ENCODE measurements at places on chromosomes 5 and 9.

DNA sequence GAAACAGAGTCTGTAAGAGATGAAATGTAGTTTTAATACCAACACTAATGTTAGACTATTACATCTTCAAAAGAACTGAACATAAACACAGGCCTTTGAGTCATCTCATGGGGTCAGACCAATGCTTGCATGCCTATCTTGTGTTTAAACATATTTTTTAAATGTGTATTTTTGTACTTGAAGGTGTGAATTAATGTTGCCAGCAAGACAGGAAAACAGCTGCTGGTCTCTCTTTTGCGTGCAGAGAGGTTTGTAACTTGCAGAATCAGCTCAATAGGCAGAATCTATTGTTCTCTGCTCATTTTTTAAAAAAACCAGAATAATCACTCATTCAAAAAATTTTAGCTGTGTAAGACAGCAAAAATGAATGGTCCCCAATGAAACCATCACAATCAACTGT, 180.2 kb downstream of the ALDH1A1 start:
- no peak for DNase-seq

- no peak for DNase-seq
These were observed 14.4 kb downstream of the FREM1 start for GRCh38 chr9:14895806-14896205.

DNA sequence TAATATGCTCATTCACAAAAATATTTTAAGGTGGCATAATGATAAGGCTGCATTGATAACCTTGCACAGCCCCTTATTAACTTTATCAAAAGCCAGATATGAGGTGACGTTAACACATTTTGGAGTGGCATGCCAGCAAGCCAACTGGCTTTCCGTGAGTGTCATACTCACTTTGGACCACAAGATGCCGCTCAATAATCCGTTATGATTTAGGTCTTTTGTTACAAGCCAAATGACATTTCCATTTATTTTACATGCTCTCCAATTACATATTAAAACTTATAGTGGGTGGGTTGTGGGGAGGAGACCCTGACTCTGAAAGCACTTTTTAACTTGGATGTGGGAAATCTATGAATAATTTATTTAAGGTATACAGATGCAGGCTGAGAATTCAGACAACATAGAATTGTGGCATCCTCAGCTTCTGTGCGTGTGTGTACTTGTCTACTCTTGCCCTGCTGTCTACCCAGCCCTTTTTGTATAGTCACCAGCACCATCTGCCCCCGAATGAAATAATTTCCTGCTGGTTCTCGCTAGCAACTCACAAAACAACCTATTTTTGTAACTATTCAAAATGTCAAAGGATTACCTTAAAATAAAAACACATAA, 305.1 kb downstream of the PSAT1 start:
- peak; percentile 47 for DNase-seq

GRCh38 chr5:109743041-109743531, 53.4 kb downstream of the MAN2A1 start:
- DNase-seq = no peak

DNA sequence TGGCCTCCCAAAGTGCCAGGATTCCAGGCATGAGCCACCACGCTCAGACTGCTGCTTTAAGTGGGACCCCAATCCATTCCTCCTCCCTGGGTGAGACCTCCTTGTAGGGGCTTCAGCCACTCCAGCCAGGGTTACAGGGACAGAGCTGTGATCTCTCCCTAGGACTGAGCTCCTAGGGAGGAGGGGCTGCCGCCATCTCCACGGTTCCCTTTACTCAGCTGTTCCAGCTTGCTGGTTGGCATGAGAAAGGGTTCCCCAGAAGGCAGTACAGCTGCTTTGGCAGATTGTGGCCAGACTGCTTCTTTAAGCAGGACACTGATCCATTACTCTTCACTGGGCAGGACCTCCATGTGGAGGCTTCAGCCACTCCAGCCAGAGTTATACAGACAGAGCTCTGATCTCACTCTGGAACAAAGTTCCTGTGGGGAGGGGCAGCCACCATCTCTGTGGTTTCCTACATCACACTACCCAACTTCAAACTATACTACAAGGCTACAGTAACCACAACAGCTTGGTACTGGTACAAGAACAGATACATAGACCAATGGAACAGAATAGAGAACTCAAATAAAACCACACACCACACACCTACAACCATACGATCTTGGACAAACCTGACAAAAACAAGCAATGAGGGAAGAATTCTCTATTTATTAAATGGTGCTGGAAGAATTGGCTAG, 7.2 kb downstream of the INSL6 start:
- DNase-seq = no peak

- DNase-seq = no peak
These were observed 19.0 kb upstream of the GGTA1 start for GRCh38 chr9:121518634-121519033.

GRCh38 chr5:138698713-138699112, 54.5 kb upstream of the CTNNA1 start:
- no peak for DNase-seq

DNA sequence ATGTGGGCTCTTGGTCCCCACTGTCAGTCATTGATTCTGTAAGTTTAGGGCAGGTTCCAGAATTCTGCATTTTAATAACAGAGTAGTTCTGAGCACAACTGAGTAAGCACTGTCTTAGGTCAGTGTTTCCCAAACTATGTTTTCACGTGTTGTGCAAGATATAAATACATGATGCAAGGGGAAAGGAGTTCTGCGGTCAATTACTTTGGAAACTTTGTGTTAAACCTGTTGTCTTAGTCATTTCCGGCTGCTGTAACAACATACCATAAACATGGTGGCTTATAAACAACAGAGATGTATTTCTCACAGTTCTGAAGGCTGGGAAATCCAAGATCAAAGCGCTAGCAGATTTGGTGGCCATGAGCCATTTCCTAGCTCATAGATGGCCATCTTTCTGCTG, 69.8 kb downstream of the EQTN start:
- no peak for DNase-seq

DNA sequence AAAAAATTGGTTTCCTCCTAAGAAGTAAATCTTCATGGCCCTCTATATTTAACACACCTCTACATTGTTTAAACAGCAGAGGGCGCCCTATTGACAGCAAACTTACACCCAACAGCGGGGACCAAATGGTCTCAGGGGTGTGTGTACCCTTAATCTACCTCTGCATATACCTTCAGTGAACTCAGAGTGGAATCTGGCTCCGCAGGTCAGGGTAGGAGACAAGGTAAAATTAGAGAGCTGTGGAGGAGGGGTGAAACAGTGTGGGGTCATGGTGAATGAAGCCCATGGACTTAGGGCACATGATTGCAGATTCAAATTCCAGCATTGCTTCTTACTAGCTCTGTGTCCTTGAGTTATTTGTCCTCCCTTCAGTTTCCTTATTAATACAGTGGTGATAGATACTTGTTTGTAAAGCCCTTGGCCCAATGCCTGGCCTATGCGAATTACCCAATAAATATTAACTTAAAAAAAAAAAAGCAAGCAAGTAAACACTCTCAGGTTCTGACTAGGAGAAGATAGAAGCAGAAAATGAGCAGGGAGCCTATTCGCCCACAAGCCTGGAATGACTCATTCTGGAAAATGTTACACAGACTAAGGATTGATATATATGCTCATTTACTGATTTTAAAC, 122.9 kb downstream of the CAVIN4 start:
- no peak for DNase-seq

GRCh38 chr9:134375430-134376385, 49.5 kb downstream of the RXRA start:
- DNase-seq = no peak

GRCh38 chr5:115354246-115354645, 57.8 kb upstream of the CCDC112 start:
- no peak for DNase-seq

DNA sequence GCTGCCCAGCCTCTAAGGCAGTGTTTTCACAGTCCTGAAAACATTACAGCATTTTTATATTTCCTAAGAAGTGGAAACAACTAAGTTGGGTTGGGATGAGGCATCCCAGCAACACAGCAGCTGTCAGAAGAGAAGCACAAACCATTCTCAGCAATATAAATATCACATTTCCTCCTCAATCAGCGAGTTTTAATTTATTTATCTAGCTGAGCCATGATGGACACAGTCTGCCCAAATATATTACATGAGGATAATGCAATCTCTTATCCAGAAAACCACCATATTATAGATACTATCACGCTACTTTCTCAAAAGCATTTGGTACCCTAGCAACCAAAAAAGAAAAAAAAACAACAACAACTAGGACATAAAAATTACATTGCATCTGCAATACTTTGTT, 158.5 kb downstream of the FSTL4 start:
- no peak for DNase-seq

DNA sequence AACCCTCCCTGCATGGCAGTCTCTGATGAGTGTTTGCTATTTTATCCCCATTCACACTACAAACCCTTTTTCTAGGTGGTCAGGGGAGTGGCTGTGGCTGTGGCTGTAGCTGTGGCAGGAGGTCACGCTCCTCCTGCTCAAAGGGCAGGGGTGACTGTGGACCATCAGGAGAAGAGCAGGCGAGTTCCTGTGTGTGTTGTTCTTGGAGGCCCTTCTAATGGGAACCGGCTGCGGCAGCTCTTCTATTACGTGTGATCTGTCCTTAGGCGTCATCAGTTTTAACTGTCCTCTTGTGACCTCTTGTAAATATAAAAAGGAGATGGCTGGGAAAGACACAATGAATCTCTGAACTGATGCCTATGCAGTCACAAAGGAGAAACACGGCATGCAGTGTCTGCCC, 65.1 kb downstream of the ANKH start:
- DNase-seq = no peak

DNA sequence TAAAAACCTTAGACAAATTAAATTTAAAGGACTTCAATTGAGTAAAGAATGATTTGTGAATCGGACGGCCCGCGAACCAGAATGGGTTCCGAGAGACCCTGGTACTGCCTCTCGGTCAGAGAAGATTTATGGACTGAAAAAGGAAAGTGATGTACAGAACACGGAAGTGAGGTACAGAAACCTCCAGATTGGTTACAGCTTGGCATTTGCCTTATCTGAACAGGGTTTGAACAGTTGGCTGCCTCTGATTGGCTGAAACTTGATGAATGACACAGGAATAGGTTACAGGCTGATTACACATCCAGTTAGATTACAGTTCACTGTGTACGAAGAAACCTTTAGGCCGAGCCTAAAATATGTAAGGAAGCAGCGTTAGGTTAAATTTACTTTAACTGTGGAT, 156.5 kb upstream of the EGFLAM start:
- no peak for DNase-seq

DNA sequence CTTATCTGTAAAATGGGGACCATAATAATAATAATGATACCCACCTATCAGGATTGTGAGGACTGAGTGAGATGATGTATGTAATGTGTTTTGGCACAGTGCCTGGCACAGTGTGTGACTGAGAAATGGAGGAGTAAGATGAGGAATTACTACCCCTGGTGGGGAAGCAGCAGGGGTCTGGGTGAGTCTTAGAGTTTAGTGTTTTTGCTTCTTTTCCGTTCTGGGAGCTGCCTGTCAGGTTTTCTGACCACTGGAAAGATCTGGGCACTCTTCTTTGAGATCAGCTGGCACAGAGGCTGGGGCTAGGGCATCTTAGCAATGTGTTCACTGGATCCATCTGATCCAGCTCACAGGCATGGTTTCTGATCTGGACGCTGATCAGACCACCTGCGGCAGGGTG, 8.5 kb downstream of the LCP2 start:
- DNase-seq = no peak

DNA sequence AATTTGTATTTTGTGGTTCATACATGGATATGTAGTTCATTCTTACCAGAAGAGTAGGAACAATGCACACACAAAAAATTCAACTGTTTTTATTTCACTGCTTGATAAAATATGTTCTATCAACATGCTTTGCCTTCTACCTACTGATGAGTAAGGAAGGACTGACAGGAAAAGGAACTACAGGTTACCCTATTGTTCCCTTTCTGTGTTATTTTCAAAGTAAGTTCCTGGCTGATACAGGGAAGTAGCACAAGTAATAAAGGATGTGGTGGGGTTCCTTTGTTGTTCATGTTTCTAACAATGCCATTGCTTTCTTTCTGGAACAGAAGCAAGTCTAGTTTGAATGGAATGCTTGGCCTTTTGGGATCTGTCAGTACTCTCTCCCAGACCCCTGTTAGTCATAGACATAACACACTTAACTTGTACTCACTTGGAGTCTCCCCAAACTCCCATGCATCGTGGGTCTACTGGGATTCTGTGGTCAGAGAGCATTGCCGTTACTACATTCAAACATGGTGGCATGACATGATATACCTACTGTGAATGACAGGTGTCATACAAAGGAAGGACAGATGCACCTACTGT, 20.2 kb upstream of the ALDOB start:
- DNase-seq = no peak

Measured in LoVo (cell line).